Activated T-helper 17 cell treated with anti-CD3 and anti-CD28 coated beads, Interleukin-2, amount 50 U/mL, for 72 hours (primary cell): ENCODE measurements at places on chromosomes 1 and 21. TPM values are rescaled to one million over a fixed set of nuclear protein-coding genes. Genes with fewer than 3 reads are reported as not detected.
A peak's percentile ranks its signal among the peaks of the same experiment; 100 is the strongest.

ESRRG gene
- not detected for total RNA-seq

- ATAC-seq = no peak
Measured at GRCh38 chr1:158417586-158417985, 8.5 kb downstream of the OR10K2 start.

RSPH1 gene
- total RNA-seq = not detected

GRCh38 chr1:45884700-45885099 lies 81.3 kb downstream of the MAST2 start:
- no peak for ATAC-seq

DNA sequence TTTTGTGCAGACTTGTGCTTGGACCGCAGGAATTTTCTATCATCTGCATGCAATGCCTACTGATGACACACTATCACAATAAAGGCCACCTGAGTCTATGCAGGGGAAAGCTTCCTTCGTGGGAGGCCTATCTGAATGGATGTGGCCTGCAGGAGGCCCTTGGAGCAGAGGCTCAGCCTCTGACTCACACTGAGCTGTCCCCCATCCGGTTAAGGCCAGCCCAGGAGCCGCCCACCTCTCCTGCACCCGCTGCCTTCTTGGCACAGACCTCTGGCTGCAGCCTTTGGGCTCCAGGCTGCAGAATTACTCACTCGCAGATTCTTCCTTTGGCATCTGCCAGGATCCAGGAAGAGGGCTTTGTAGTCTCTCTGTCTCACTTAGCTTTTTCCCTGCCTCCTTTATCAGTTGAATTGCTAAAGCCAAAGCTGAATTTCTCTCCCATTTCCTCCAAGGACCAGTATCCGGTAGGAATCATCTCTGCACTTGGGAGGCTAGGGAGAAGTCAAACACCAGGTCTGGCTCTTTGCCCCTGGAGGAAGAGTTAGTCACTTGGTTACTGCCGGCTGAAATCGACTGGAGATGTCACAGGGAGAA lies 65.1 kb upstream of the JUN start:
- ATAC-seq = peak; percentile 96

- no peak for ATAC-seq
Measured at GRCh38 chr1:164779376-164779775, 220.4 kb downstream of the PBX1 start.

CFHR1 gene
- total RNA-seq = 0.24 TPM

GRHL3 gene
- not detected for total RNA-seq

DNA sequence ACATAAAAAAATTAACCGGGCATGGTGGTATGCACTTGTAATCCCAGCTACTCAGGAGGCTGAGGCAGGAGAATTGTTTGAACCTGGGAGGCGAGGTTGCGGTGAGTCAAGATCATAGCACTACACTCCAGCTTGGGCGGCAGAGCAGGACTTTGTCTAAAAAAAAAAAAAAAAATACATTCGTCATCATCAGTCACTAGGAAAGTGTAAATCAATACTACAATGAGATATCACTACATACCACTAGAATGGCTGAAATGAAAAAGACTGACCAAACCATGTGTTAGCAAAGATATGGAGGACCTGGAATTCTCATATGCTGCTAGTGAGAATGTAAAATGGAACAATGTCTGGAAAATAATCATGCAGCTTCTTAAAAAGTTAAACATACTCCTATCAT lies 9.3 kb downstream of the SPATA45 start:
- no peak for ATAC-seq

DNA sequence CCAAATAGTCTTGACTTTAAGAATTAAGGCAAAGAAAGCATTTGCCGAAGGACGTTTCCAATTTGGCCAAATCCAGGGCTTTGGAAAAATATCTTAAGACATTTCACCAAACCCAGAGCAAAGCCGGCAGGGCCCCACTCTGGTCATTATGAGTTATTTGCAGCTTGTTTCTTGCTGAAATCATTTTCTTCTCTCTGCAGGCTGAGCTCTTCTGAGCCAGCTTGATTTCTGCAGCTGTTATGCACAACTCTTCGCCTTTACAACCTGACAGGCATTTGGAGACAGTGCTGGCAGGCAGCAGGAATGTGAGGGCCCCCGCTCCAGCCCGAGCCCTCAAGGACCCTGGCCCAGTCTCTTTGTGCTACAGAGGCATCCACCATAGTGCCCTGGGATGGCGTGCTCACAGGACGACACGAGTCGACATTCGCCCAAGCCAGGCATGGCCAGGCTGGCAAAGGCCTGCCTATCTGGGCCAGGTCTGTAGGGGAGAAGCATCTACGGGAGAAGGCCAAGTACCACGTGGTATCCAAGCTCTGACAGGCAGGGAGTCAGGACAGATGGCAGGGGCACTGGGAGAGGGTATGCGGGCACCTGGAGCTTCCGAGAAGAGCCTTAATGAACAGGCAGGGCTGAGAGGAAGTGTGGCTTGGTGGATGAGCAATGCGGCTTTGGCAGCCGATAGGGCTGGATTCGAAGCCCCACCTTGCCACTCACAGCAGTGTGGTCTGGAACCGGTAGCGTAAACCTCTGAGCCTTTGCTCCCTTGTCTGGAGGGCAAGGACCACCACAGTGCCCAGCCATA lies 32.3 kb downstream of the SYF2 start:
- ATAC-seq = no peak

DNA sequence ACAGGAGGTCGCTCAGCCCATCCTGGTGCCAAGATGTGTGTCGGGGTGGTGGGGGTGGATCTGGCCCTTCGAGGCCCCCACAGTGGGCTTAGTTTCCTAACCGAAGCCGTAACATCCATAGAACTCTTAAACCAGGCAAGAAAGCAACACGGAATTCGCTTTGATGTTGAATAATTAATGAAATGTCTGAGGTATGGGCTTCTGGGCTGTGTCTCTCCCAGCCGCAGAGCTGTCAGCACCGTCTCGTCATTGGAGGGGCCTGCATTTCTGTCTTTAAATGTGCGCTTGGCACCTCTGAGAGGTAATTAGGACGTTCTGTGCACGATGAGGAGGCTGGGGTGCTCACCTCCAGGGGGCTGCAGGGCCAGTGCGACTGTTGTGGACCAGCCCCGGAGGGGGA lies 13.3 kb upstream of the PLCH2 start:
- no peak for ATAC-seq

DNA sequence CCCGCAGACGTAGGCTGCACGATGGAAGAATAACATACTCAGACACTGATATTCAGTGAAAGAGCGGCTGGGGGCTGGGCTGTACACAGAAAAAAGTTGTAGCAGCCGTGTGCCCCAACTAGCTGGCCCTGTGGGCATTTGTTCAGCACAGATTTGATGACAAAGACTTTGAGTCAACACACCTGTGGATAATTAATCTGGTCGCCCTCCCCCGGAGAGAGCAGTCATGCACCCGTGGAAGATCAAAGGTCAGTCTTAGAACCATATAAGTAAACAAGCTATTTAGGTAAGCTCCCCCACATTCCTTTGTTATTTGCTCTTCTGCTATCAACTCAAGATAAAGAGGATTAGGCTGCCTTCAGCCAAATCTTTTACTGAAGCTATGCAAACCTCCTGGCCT lies 148.4 kb upstream of the HMCN1 start:
- no peak for ATAC-seq

SLC26A9 gene
- total RNA-seq = not detected

AMIGO1 gene
- total RNA-seq = 1.1 TPM

GRCh38 chr1:219257751-219258150 lies 84.1 kb downstream of the LYPLAL1 start:
- ATAC-seq = no peak

DNA sequence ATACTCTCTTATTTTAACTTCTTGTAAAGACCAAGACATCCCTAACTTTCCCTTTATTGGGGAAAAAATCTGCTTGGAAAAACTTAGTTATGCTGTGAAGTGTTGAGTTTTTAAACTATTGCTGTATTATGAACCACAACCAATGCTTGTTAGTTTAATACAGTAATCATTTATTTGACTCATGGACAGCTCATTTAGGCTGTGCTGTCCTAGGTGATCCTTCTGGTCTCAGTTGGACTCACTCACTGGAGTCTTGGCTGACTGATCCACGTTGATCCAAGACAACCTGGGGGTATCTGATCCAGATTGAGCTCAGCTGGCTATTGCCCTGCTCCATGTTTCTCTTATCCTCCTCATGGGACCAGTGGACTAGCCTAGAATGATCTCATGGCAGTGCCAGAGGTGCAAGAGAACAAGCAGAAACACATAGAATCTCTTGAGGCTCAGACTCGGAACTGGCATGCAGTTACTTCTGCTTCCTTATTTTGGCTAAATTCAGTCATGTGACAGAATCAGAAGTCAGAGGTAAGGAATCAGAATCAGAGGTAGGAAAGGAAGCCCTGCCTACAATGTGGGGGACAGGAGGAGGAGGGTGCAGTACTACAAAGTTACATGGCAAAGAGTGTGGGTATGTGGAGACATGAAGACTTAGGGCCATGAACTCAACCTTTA lies 156.5 kb downstream of the FGGY start:
- ATAC-seq = no peak

DMBX1 gene
- total RNA-seq = 0.43 TPM

DNA sequence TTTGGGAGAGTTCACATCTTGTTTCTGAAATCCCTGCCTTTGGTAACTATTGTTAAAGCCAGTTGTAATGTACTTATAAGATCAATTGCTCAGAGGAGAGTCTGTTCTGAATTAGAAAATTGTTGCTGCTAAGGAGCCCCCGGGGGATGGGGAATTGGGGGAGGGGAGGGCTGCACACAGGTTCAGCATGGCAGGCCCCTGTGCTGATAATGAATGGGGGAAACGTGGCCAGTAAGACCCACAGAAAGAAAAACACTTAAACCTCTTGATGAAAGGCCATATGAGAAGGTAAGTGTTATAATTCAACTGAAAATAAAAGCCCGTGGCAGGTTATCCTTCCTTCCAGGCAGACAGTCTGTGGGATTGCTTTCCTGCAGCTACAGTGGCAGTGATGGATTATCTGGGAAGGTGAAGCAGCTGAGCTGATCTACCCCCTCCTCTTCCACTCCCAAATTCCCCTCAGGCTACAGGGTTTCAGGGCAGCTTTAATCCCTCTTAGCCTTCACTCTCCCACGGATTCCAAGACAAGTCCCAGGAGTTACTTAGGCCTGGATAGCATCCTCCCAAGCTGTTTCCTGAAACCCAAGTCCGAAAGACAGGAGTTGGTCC lies 398.8 kb downstream of the TBX15 start:
- no peak for ATAC-seq

GRCh38 chr1:10280439-10281350 lies 70.3 kb downstream of the KIF1B start:
- ATAC-seq = peak; percentile 81

GCSAML gene
- total RNA-seq = not detected

MIA3 gene
- total RNA-seq = 32.8 TPM

GRCh38 chr1:158087320-158087927 lies 93.3 kb upstream of the CD1D start:
- no peak for ATAC-seq

DNA sequence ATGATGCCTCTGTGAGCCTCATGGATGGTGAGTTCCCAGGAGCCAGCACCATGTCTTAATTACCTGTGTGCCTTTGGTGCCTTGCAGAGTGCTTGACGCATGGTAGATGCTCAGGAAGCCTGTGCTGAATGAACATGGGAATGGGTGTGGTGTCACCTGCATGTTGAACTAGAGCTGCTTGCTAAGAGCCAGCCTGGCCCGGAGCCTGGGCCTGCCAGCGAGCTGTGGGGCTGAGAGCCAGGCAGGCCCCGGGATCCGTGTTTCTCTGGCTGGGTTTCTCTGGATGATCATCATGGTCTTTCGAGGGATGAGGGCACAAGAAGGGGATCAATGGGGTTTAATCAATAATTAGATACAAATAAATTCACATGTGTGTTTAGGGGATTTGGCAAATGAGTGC lies 6.7 kb upstream of the TEX35 start:
- no peak for ATAC-seq

C1orf74 gene
- total RNA-seq = 3.8 TPM

MPL gene
- total RNA-seq = not detected

- ATAC-seq = no peak
Measured at GRCh38 chr1:214549604-214550003, 1.8 kb downstream of the PTPN14 start.

- peak; percentile 52 for ATAC-seq
Measured at GRCh38 chr1:18597160-18598042, 33.2 kb upstream of the PAX7 start.

TTC24 gene
- total RNA-seq = not detected

- ATAC-seq = no peak
Measured at GRCh38 chr1:168161459-168161858, 17.3 kb upstream of the TIPRL start.

NBPF6 gene
- not detected for total RNA-seq

- no peak for ATAC-seq
Measured at GRCh38 chr1:165695031-165695430, 3.3 kb downstream of the ALDH9A1 start.

- ATAC-seq = peak; percentile 51
Measured at GRCh38 chr1:40096646-40096976, 441 bp downstream of the PPT1 start.

INSRR gene
- total RNA-seq = 0.04 TPM

GRCh38 chr1:157585984-157586383 lies 11.9 kb downstream of the FCRL4 start:
- ATAC-seq = no peak

PRELP gene
- not detected for total RNA-seq

GRCh38 chr1:153566414-153567371 lies 1.0 kb upstream of the S100A2 start:
- peak; percentile 83 for ATAC-seq

DNA sequence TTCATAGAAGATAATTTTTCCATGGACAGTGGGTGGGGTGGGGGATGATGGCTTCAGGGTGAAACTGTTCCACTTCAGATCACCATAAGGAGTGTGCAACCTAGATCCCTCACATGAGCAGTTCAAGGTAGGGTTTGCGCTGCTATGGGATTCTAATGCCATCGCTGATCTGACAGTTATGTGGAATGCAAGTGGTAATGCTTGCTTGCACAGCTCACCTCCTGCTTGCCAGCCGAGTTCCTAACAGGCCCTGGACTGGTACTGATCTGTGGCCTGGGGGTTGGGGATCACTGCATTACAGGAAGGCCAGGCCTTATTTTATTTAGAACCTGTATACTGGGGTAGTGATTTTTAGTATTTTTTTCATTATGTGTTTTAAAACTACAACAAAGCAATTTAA lies 22.0 kb downstream of the MAN1A2 start:
- ATAC-seq = no peak

GRCh38 chr1:228685081-228685660 lies 50.1 kb upstream of the RHOU start:
- no peak for ATAC-seq

DNA sequence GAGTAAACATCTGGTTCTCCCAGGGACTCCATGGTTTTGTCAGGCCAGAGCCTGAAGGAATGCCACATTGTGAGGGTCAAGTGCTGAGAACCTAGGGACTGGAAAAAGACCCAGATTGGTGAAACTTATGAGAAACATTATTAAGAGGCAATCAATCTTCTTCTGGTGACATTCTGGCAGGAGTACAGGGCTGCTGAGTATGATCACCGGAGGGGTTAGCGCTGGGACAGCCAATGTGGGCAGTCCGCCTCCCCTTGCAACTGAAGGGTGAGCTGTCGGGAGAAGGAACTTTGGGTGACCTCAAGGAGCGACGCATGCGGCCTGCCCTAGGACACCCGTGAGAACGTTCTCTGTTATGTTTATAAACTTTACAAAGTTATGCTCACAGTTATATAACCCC lies 429.0 kb downstream of the LMO4 start:
- no peak for ATAC-seq
